NCI-H2081 treated with DMSO at 0.1 percent for 48 hours (cell line): ENCODE measurements at places on chromosomes 5 and 9.

GRCh38 chr5:17897776-17898175 lies 263.5 kb downstream of the TAF11L14 start:
- DNase-seq: no peak

DNA sequence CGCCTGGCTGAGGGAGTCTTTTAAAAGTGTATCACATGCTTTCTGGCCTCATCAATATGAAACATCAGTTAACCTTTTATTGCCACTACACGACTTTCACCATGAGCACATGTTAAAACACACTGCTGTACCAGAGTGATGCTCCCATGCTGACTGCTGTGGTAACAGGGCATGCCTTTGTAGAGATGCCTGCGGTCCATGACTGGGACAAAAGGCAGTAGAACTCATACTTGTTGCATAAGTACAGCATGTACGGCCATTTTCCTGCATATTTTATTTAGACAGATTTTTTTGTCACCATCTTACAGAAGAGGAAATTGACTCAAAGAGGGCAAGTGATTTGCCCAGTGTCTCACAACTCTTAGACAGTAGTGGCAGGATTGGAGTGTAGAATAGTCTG lies 105.7 kb upstream of the ADAMTSL1 start:
- no peak for DNase-seq

DNA sequence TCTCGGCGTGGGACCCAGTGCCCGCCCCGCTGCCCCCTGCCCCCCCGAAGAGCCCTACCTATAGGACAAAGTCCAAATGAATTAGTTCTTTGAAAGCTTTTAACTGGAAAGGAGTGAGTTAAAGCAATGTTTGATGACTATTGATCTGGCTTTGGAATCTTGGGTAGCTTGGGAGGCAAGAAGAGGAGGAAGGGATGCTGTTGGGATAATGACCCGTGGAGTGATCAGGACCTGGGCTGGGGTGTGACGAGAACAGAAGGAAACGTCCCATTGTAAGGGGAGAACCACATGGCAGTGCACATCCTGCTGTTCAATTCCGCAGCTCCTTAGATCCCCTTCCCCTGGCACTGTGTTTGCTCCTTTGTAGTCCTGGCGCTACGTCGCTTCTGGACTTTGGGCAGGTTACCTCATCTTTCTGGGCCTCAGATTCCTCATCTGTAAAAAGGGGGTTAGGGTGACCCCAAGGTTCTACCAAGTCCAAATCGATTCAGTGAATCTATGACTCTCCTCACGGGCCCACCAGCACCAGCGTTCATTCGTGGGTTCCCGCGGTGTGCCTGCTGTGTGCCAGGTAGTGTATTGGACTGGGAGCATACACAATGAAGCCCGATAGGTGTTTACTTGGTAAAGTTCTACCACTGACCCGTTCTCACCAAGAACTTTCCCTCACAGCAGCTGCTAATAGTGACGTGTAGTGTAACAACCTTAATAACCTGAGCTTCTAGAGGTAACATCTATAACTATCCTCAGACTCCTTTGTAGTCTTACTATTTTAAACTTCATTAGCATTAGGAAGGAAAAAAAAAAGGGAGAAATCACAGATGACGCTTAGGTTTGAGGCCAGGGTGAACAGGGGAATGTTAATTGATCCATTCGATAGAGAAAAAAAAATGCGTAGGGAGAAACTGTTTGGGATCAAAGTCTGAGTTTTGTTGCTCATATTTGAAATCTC lies 1.1 kb upstream of the NADK2 start:
- no peak for DNase-seq

GRCh38 chr5:87778876-87779275 lies 366.1 kb upstream of the CCNH start:
- DNase-seq: no peak

- no peak for DNase-seq
Measured at GRCh38 chr5:102754767-102755431, at the start of gene PAM. PAM (plus strand) TSS chr5:102755305; CDS start chr5:102866196, 110,891 bp downstream.

GRCh38 chr5:159220206-159220605 lies 10.9 kb upstream of the RNF145 start:
- DNase-seq: no peak

DNA sequence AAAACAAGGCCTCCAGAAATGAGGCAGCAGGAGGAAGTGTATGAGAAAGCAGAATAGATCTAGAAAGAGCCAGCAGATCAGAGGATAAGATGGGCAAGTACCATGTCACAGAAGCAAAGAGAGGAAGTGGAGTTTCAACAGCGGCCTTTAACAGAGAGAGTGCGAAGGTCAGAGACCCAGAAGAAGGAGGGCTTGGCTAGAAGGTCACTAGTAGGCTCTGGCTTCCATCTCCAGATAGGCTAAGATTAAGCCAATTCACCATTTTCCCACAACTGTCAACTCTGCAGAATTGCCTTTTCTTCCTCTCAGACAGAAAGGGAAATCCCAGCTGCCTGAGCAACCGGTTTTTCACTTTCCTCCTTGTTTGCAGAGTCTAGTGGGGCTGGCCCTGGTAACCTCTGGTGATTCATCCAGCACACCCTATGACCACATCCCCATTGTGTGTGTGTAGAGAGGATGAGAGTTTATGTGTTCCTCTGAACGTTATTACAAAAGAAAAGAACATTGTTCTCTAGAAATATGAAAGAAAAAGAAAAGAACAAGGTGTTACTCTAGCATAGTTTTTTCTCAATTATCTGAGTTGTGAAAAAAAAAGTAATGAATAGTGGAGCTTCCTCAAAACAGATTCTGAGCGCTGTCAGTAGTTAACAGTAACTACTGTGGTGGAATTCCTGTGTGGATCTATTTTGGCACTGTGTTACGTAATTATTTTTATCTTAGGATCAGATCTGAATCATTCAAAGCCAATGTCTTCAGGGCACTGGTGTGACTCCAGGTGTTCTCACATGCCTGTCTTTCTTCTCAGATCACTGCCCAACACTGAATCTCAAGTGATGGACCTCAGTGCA lies 220.4 kb downstream of the ARRDC3 start:
- DNase-seq: no peak

GRCh38 chr5:35212122-35212982 lies 17.9 kb downstream of the PRLR start:
- no peak for DNase-seq
